IMR-90 (cell line): ENCODE measurements at places on chromosomes 13 and 19. TPM values are rescaled to one million over a fixed set of nuclear protein-coding genes. Genes with fewer than 3 reads are reported as not detected.
A peak's percentile ranks its signal among the peaks of the same experiment; 100 is the strongest.

SIGLECL1 gene
- total RNA-seq: not detected in 2 replicates

GALP gene
- not detected in 2 replicates for total RNA-seq

ZNF530 gene
- 4.4 and 6.6 TPM in 2 replicates for total RNA-seq

BEST2 gene
- total RNA-seq: not detected in 2 replicates

LYPD5 gene
- under 0.01 and 0.36 TPM in 2 replicates for total RNA-seq

KLK15 gene
- total RNA-seq: not detected in 2 replicates

DOCK9 gene
- total RNA-seq: 7.2 and 9.7 TPM in 2 replicates

ADAMTSL5 gene
- 0.83 and 0.90 TPM in 2 replicates for total RNA-seq

SULT2A1 gene
- total RNA-seq: not detected in 2 replicates

- DNase-seq: peak; percentile 47
Observed at GRCh38 chr19:47239610-47240296, 8.8 kb upstream of the BBC3 start.

GRCh38 chr13:30923418-30923817 lies 9.0 kb upstream of the TEX26 start:
- DNase-seq: no peak

DNA sequence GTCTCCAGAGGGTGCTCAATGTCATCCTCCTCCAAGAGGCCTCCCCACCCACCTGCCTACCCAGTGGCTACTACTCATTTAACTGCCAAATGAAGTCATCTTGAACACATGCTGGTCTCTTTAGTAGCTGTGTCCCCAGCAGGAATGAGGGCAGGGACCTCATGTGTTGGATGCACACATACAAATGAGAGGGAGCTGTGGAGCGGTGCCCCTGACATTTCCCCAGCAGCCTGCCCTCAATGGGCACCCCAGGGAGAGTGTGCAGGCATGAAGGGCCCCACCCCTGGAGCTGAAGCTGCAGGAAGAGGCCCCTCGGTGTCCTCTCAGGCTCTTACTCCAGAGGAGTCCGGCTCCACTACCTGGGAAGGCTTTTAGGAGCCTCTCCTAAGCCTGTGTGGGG lies 1322.7 kb downstream of the UQCRFS1 start:
- DNase-seq: no peak

- DNase-seq: no peak
Observed at GRCh38 chr13:59674616-59675015, 489.1 kb downstream of the DIAPH3 start.

- DNase-seq: no peak
Observed at GRCh38 chr13:38981096-38981495, 9.5 kb downstream of the STOML3 start.

- no peak for DNase-seq
Observed at GRCh38 chr13:74129500-74130191, 4.6 kb downstream of the KLF12 start.

GRCh38 chr13:84265257-84265764 lies 383.0 kb upstream of the SLITRK1 start:
- DNase-seq: no peak

DNA sequence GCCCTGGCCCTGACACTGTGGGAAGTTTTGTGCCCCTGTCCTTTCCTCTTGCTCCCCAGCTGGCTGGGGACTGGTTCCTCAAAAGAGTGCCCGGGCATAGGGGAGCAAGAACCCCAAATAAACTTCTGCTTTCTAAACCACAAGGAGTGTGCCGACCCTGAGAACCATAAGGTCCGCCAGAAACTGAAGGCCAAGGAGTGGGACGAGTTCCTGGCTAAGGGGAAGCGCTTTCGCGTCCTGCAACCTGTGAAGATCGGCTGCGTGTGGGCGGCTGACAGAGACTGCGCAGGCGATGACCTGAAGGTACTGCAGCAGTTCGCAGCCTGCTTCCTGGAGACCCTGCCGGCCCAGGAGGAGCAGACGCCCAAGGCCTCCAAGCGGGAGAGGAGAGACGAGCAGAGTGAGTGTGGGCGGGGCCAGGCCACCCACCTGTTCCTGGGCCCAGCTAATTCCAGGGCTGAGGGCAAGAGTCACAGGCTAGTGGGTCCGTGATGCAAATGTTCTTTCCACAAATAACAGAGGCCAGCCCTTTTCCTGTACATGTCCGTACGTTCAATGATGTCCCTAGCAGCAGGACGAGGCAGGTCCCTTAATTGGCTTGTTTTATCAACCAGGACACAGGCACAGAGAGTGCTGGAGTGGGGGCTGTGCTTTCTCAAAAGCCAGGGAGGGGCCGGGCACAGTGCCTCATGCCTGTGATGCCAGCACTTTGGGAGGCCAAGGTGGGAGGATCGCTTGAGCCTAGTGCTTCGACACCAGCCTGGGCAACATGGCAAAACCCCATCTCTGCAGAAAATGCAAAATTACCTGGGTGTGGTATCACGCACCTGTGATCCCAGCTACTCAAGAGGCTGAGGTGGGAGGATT lies 25.6 kb downstream of the UBXN6 start:
- no peak for DNase-seq

GRCh38 chr13:84127597-84128128 lies 245.4 kb upstream of the SLITRK1 start:
- DNase-seq: no peak

DNA sequence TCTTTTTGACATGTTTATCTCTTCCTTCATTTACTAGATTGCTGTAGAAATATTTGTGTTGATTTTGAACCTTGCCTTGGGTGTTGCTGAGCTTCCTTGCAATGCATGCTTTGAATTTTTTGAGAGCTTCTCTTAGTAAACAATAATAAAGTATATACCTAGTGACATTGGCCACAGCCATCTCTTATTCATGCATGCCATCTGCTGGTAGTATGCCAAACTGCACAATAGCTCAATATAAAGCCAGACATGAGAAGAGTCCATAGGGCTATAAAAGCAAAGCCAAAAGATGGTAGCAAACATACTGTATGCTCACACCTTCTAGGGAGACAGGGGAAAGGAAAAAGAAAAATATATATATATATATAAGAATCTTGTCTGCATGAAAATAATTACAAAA lies 18.9 kb upstream of the ZSCAN5A start:
- peak; percentile 56 for DNase-seq

- no peak for DNase-seq
Observed at GRCh38 chr19:31304831-31305312, 44.4 kb downstream of the TSHZ3 start.

GRCh38 chr19:15231271-15231670 lies 977 bp downstream of the EPHX3 start:
- no peak for DNase-seq

- no peak for DNase-seq
Observed at GRCh38 chr13:81637457-81637856, 1296.5 kb upstream of the SPRY2 start.
